ENCODE measurements at places on chromosomes 3 and 15.

GRCh38 chr3:40299130-40299720 lies 10.3 kb upstream of the EIF1B start:
- no peak for DNase-seq

DNA sequence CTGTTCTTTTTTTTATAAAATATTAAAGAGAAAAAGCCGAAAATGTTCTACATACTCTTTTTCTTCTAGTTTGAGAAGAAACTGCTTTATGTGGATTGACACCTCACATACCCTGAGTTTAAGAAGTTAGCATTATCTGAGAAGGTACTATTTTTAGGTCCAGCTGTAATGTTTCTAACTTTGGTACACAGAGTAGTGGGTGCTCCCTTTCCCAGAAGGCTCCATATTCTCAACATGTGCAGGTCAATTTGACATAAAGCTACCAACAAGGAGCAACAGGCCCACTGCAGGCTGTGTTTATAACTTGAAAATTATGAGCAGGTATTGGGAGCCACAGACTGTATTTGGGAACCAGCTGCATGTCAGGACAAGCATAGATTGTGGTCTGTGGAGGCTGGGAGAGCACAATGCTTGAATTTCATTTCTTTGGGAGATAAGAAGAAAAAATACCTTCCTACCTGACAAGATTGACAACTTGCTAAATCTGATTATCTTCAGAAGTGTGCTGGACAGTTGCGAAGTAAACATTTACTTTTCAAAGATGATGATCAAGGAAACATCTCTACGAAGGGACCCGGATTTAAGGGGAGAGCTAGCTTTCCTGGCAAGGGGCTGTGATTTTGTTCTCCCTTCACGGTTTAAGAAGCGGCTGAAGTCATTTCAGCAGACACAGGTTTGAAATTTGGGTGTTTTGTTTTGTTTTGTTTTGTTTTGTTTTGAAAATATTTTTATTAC lies 57.2 kb downstream of the PPP2R3A start:
- no peak for DNase-seq

DNA sequence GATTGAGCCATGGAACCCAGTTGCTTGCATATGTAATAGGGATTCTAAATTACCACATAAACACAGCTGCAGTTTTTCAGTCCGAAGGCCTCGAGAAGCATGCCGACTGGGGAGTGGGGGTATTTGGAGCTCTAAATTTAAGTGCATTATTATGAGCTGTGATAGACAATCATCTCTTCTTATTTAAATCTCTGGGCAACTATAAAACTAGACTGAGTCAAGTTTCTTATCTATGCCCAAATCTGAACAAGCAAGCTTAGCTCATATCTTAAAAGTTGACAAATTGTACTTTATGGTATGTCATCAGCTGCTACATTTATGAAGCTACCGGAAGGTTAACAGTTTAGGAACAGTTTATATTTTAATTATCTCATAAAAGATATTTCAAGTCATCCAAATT lies 19.5 kb upstream of the THRB start:
- DNase-seq = no peak

DNA sequence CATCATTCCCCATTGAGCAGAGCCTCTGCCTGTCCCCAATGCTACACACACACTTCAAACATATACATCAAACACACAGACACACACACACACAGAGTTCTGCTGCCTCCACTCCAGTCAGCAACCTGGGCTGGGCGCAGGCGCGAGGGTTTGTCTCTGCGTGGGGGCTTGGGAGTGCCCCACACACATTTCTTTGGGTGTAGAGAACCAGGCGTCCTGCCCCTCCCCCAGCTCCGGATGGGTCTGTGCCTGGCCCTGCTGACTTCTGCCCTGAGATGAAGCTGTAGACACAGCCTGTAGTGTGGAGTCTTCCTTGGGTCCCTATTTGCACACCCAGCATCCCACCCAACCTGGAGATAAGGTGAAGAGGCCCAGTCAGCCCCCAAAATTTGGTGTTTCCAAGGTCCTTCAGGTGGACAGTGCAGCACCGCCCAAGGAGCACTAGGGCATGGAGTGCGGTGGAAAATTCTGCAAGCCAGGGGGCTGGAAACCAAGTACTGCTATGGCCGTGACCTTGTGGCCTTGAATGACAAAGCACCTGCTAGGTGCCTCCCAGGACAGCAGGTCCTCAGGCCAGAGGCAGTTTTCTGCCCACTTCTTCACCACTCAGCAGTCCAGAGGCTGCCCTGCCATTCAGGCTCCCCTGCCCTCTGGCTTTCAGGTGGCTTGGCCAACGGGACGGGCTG lies 26.8 kb downstream of the FBXW12 start:
- DNase-seq = no peak

DNA sequence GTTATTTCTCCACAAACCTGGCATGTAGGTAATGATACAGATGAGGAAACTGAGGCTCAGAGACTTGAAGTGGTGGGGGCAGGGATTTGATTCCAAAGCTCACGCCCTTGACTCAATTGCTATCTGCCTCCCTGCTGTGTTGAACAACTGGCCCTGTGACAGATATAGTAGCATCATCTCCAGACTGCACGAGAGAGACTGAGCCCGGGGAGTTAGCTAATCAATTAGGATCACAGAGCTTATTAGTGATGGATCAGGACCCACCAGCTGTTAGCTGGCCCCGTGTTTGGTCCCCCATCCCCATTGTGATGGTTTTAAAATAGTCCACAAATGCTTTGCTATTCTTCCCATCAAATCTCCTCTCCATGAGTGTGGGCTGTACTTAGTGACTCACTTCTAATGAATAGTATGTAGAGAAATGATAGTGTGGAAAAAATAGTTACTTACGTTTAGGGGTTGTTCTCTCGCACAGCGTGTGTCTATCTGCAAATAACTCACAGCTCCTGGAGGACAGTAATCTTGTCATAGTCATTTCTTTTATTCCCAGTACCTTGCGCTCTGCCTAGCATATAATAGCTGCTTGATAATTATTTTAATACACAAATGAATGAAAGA lies 74.4 kb upstream of the KLF13 start:
- DNase-seq = no peak

Data from NCI-H510A (cell line).